Activated T-helper 2 cell treated with anti-CD3 and anti-CD28 coated beads, Interferon-gamma antibody, Interleukin-2, Interleukin-4, amounts not matched to agents 10 μg/mL and 5 μg/mL and 100 μg/mL, durations not matched to agents 14 hours and 24 hours and 36 hours (primary cell): ENCODE measurements at places on chromosomes 4 and X.

DNA sequence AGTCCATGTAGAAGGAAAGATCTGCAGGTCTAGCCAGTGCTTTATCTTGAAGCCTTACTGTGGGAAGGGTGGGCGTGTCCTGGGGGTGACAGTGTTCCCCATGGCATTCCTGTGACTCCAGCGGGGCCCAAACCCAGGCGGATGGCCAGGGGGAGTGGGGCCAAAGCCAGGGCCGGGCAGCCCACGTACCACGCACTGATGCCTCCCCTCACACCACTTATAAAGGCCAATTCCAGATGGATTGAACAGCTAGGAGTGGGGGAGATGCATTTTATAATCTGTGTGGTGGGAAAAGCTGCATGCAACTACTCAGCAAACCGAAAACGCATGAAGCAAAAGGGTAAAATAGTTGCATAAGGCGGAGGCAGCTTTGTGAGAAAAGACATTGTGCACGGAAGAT, 36.4 kb downstream of the NELFA start:
- no peak for DNase-seq
- H3K27ac ChIP-seq: no peak overlapping the region
- H3K27me3 ChIP-seq: no peaks in the 10 kb centered on the region

DNA sequence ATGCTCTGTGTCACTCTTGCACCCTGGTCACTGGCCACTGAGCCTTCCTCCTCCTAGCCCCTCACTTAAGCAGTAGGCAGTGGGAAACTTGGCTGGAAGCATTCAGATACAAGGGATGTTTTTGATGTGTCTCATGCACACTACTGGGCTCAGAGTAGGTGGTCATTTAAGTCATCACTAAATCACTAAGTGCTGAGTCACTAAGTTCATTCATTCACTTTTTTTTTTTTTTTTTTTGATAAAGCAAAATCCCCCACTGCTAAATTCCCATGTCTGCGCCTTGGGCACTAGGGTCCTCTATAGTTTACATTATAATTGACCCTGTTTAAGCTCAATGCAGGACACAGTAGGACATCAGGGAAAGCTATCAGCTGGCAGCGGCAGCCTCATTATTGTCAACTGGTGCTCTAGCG, 182.4 kb upstream of the MBNL3 start:
- no peak overlapping the region for H3K4me3 ChIP-seq
- no peaks in the 10 kb centered on the region for H3K36me3 ChIP-seq
- no peaks in the 10 kb centered on the region for H3K4me1 ChIP-seq
- H3K27me3 ChIP-seq: peaks cover 4% of the 10 kb centered on the region

GRCh38 chrX:72216973-72217372, 21.9 kb downstream of the ERCC6L start:
- no peaks in the 10 kb centered on the region for H3K27me3 ChIP-seq
- DNase-seq: no peak

- H3K4me1 ChIP-seq: peaks cover 64% of the 10 kb centered on the region
- DNase-seq: no peak
- H3K4me3 ChIP-seq: no peak overlapping the region
- no peak overlapping the region for H3K27ac ChIP-seq
- peaks cover 2% of the 10 kb centered on the region for H3K36me3 ChIP-seq
- no peaks in the 10 kb centered on the region for H3K27me3 ChIP-seq
Observed at GRCh38 chr4:100098681-100099080, 91.6 kb downstream of the DDIT4L start.

GRCh38 chr4:16722416-16722815, 176.0 kb downstream of the LDB2 start:
- H3K27ac ChIP-seq: no peak overlapping the region
- H3K4me3 ChIP-seq: no peak overlapping the region
- no peaks in the 10 kb centered on the region for H3K36me3 ChIP-seq
- H3K27me3 ChIP-seq: no peaks in the 10 kb centered on the region

DNA sequence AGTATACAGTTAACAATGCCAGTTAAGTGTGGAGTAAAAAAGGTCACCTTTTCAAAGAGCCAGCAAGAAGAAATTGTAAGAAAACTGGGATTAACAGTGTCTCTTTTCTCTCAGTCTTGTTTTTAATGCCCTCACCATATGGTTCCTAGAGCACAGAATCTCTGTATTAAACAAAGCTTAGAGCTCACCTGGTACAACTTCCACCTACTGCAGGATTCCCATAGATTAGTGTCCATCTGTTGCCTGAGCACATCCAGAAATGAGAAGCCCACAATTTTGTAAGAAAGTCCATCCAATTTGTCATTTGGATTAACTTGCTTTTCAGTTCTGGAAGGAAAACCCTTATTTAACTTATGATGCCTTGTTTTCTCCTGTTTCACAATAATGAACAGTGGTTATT, 1037.1 kb downstream of the STPG2 start:
- H3K27me3 ChIP-seq: no peaks in the 10 kb centered on the region
- H3K27ac ChIP-seq: no peak overlapping the region
- no peak for DNase-seq
- no peak overlapping the region for H3K4me3 ChIP-seq
- no peaks in the 10 kb centered on the region for H3K4me1 ChIP-seq

DNA sequence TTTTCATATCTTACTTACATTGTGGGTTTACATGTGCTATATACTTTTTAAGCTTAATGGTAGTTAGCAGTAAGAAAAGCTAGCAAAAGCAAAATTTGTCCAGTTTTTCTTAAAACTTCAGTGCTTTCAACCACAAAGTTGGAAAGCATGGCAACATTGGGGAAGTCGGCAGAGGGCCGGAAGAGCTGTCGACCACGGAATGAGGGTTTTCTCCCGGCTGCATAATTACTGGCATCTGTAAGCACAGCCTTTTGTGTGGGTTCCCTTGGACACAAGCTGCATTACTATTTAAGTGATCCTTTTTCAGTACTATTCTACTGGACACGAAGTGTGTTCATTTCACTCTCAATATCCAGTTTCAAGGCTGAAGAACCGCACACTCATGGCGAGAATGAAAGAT, 560.4 kb downstream of the ANKRD50 start:
- DNase-seq: no peak
- H3K4me3 ChIP-seq: no peak overlapping the region
- no peaks in the 10 kb centered on the region for H3K27me3 ChIP-seq

GRCh38 chrX:150365051-150365989, 2.2 kb downstream of the MAMLD1 start:
- peaks cover 15% of the 10 kb centered on the region for H3K27me3 ChIP-seq
- H3K4me1 ChIP-seq: peaks cover 23% of the 10 kb centered on the region
- peak overlapping the region; percentile 76 for H3K4me3 ChIP-seq
- peak; percentile 62 for DNase-seq

GRCh38 chr4:79666875-79667274, 258.8 kb upstream of the GK2 start:
- H3K27ac ChIP-seq: no peak overlapping the region
- H3K36me3 ChIP-seq: no peaks in the 10 kb centered on the region
- peaks cover 2% of the 10 kb centered on the region for H3K27me3 ChIP-seq
- DNase-seq: no peak
- H3K4me1 ChIP-seq: no peaks in the 10 kb centered on the region

DNA sequence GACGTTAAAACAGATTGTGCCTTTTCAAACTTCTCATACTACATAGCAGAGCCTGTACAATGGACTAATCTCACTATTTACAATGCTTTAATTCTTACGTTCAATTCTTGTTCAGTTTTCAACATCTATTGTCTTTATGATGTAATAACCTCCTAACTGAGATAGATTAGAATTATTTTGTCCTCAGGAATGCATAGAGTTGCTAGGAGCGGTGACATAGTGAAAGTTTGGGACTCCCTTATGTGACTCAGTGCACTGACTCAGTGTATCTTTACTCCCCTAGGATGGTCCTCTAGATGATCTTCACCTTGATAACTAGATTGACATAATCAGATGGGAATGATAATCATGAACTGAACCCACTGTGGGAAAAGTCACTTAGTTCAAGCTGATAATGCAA, 151.5 kb downstream of the VEGFC start:
- no peaks in the 10 kb centered on the region for H3K4me1 ChIP-seq
- no peak overlapping the region for H3K27ac ChIP-seq
- no peaks in the 10 kb centered on the region for H3K36me3 ChIP-seq
- no peak for DNase-seq
- no peaks in the 10 kb centered on the region for H3K27me3 ChIP-seq

DNA sequence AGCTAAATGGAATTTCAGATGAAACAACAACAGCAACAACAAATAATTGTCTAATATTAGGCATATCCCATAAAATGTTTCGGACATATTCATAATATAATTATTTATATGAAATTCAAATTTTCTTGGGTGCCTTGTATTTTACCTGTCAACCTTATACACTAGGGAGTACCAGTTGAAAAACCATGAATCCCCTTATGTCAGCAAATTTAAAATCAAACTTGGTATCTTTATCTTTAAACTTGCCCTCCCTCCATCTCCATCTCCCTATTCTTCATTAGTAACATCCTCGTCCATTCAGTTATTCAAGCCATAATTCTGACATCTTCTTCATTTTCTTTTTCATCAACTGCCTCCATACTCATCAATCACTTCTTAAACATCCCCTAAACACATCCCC, 974.5 kb upstream of the HS3ST1 start:
- H3K36me3 ChIP-seq: no peaks in the 10 kb centered on the region
- no peak overlapping the region for H3K4me3 ChIP-seq
- no peak for DNase-seq

DNA sequence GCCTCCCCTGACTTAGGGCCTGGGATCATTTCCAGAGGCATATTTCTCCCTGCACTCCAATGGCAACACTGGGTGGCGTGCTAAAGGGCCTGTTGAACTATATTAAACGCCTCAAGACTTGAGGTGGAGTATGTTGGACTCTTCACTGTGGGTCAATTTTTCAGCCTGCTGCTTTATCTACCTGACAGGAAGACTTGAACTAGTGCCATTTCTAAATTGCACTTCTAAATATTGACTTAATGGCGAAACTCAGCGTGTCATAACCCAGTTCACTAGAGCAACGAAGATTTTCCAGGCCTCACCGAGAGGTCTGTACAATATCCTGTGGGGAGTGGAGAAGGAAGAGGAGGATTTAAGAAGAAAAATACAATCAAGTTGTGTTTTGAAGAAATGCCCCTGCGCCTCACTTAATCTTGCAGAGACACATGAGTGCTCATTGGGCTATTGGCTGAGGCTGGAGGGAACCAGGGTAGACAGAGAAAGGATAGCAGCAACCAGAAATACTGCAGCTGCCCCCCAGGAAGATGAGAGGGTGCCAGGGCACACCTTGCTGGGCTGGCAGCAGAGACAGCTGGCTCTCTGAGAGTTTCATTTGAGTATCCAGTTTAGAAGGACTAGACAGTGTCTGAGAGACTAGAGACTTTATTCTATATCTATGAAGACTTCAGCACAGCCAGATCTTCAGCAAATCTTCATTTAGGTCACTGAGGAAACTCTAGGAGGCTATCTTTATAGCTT, 67.4 kb downstream of the ENPP6 start:
- peaks cover 12% of the 10 kb centered on the region for H3K4me1 ChIP-seq
- DNase-seq: no peak
- no peaks in the 10 kb centered on the region for H3K36me3 ChIP-seq
- no peak overlapping the region for H3K27ac ChIP-seq

GRCh38 chr4:134546279-134546678, 344.7 kb upstream of the PABPC4L start:
- H3K4me1 ChIP-seq: no peaks in the 10 kb centered on the region
- no peaks in the 10 kb centered on the region for H3K27me3 ChIP-seq
- H3K36me3 ChIP-seq: no peaks in the 10 kb centered on the region
- H3K4me3 ChIP-seq: no peak overlapping the region
- no peak overlapping the region for H3K27ac ChIP-seq

- H3K27ac ChIP-seq: no peak overlapping the region
- no peak overlapping the region for H3K4me3 ChIP-seq
- no peaks in the 10 kb centered on the region for H3K27me3 ChIP-seq
- peaks cover 34% of the 10 kb centered on the region for H3K4me1 ChIP-seq
- peaks cover 72% of the 10 kb centered on the region for H3K36me3 ChIP-seq
- no peak for DNase-seq
Observed at GRCh38 chrX:136863826-136864225, 16.7 kb downstream of the RBMX start.

GRCh38 chr4:152940461-152940860, 4.3 kb downstream of the FHDC1 start:
- H3K4me1 ChIP-seq: peaks cover 11% of the 10 kb centered on the region
- DNase-seq: no peak
- H3K27me3 ChIP-seq: peaks cover 43% of the 10 kb centered on the region
- no peak overlapping the region for H3K4me3 ChIP-seq

- peaks cover 27% of the 10 kb centered on the region for H3K36me3 ChIP-seq
- H3K27me3 ChIP-seq: no peaks in the 10 kb centered on the region
- H3K4me1 ChIP-seq: peaks cover 43% of the 10 kb centered on the region
- no peak overlapping the region for H3K4me3 ChIP-seq
Observed at GRCh38 chr4:139017861-139018260, 2.3 kb downstream of the NOCT start.

DNA sequence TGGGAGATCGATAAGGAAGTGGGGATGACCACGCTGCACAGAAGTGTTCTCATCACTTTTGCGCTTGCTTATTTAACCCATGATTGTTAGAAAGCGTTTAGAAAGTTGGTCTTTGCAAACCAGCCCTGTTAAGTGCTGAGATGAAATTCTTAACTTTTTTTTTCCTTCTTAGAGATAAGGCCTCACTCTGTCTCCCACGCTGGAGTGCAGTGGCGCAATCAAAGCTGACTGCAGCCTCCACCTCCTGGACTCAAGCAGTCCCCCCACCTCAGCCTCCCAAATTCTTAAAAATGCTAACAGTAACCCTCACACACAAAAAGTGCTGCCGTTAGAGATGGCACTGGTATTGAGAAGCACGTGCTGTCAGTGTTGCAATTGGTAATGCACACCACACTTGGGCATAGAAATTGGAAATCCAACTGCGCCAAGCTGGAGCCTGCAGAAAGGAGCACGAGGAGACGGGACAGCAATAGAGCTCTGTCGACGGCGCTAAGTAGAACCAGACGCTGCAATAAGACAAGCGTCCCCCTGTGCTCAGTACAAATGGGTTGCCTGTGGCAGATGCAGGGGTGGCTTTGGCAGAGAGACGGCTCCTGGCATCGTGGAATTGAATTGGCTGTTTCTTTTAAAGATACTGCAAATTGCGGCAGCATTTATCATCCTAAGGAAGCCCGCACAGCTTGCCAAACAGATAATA, 113.4 kb downstream of the TBL1X start:
- H3K4me1 ChIP-seq: peaks cover 3% of the 10 kb centered on the region
- peaks cover 18% of the 10 kb centered on the region for H3K36me3 ChIP-seq
- no peak overlapping the region for H3K4me3 ChIP-seq
- H3K27ac ChIP-seq: no peak overlapping the region
- H3K27me3 ChIP-seq: no peaks in the 10 kb centered on the region

GRCh38 chr4:143294310-143294709, 42.4 kb upstream of the GAB1 start:
- DNase-seq: no peak
- no peaks in the 10 kb centered on the region for H3K27me3 ChIP-seq
- no peaks in the 10 kb centered on the region for H3K36me3 ChIP-seq
- H3K4me1 ChIP-seq: no peaks in the 10 kb centered on the region

DNA sequence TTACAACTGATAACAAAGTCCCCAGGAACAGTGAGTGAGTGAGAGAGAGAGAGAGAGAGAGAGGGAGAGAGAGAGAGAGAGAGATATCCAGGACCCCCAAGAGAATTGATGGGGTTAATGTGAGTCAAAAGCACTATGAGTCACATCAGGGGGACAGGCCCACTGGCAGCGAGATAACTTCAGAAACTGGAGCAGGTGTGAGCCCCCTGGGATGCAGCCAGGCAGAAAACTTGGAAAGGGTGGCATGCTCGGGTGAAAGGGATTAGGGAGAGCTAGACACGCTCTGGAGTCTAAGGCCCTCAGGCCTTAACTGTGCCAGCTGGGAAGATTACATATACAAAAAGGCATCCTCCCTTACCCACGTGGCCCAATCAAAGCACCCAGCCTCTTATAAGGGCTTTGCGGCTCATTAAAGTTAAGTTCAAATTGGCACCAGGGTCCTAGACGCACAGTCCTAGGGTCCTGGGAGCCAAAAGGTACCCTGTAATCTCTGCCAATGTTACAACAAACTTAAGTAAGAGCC, 841 bp downstream of the ACOT9 start:
- H3K27ac ChIP-seq: peak overlapping the region; percentile 90

- no peak for DNase-seq
- H3K4me1 ChIP-seq: peaks cover 3% of the 10 kb centered on the region
- H3K27me3 ChIP-seq: peaks cover 2% of the 10 kb centered on the region
- no peaks in the 10 kb centered on the region for H3K36me3 ChIP-seq
Observed at GRCh38 chr4:150126201-150126863, 48.1 kb downstream of the DCLK2 start.
